Right hindlimb (tissue), 1 donor: ENCODE measurements at places on chromosomes 16 and 17.
A peak's percentile ranks its signal among the peaks of the same experiment; 100 is the strongest.

GRCh38 chr16:3998793-3999478 is 117.3 kb downstream of the ADCY9 start:
- DNase-seq = peak; percentile 55

DNA sequence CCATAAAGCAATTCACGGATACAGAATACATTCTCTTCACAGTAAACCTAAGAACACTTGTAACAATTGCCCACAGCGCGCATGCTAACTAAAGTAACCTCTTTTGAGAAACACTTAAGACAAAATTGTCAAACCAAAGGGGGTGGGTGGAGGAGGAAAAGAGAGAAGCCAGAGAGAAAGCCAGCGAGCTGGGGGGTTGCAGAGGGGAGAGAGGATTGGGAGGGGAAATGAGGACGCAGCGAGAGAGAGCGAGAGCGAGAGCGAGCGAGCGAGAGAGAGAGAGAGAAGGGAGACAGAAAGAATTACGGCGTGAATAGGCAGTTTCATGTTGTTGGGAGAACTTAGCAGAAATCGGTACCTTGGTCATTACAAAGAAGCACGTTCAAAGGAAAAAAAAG is 1.6 kb upstream of the HOXB7 start:
- DNase-seq = no peak

GRCh38 chr17:36941265-36942010 is 4.2 kb downstream of the LHX1 start:
- no peak for DNase-seq

DNA sequence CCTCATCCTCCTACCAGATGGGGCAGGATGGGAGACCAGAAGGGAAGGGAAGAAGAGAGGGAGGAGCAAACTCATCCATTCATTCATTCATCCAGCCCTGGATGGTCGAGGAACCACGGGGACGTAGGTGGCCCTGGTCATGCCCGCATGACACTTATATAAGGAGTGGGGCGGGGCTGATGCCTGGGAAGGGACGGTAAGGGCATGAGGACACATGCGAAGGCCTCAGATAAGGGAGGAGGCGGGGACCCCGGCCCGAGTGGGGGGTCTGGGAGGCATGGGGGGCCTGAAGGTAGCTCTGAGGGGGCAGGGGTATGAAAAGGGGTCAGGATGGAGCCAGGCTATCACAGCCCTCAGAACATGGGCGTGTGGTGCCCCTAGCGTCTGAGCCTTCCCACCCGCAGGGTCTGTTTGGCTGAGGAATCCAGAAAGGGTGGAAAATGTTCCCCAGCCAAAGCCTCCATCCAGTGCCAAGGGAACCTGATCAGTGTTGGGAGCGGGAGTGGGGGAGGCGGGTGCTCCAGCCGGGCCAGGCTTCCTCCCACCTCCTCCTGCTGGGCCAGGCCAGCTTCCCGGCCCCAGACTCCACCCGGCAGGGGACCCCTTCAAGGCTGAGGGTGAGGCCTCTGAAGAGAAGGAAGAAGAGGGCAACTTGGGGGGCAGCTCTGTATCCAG is 17.6 kb upstream of the CD79B start:
- peak; percentile 79 for DNase-seq

- no peak for DNase-seq
Measured at GRCh38 chr16:64878940-64879339, 242.9 kb downstream of the CDH11 start.

GRCh38 chr16:19092653-19093410 is 20.9 kb upstream of the ITPRIPL2 start:
- no peak for DNase-seq

GRCh38 chr17:8856869-8857575 is 10.5 kb downstream of the PIK3R6 start:
- no peak for DNase-seq

GRCh38 chr16:74561626-74562025 is 45.3 kb downstream of the GLG1 start:
- no peak for DNase-seq
